ENCODE measurements at places on chromosomes 2 and 18.

DNA sequence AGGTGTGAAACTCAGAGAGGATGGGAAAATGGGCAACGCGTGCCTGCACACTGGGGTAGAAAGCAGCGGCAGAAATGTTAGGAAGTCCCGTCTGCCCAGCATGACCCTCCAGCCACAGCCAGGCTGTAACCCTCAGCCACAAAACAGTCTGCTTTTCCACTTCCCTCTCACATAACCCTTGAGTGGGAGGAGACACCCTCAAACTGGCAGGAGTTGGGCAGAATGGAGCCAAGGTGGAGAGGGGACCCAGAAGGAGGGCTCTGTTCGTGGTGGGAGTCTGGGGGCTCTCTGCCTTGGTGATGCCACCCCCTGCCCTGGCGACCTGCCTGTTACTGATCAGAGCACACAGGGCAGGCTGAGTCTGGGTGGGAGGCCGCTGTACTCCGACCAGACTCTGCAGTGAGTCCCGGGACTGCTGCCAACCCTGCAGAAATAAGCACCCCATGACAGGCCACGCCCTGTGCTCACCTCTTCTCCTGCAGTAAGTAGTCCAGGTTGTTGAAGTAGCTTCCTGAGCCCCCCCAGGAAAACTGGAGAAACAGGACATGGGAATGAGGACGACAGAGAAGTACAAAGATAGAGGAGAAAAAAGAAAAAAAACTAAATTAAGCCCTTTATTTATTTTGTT lies 16.0 kb downstream of the FAM178B start:
- DNase-seq, result no peak

GRCh38 chr2:52194342-52194741 lies 1162.4 kb upstream of the NRXN1 start:
- DNase-seq, result no peak

DNA sequence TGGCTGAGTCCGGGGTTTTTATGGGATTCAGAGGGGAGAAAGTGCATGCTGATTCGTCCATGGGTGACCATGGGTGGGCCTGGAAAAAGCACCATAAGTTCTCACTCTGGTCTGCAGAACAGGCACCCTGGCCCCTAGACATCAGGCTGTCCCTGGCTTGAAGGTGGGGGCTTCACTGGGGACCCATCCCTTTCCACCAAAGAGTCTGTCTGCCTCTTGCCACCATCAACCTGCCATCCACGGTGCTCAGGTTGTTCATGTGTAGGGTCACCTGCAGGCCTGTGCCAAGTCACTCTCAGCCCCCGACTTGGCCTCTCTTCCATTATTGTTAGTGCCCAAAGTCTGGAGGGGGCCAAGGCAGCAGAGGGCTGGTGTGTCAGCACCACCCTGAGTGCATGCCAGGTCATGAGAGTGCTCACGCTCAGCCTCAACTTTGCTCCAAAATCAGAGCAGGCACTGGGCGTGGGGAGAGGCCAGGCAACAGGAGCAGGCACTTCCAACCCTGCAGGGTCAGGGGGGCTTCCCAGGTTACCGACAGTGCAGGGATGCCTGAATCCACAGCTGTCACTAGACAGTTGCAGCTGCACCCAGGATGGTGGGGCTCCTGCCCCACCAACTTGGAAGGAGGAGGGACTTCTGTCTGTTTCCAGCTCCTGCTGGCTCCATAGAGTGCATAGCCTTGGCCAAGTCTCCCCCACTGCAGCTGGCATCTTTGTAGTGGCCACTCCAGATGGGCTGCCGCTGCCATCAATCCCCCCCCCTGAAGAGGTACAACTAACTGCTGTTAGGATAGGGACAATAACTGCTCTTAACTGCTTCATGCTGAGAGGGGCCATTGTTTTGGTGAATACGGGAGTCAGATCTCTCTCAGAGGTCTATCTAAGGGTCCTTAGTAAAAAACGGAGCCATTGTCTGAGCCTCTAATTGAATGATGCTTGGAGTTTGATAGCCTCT lies 209.3 kb downstream of the AKAIN1 start:
- DNase-seq, result no peak

- DNase-seq, result no peak
These were observed 23.7 kb downstream of the TIMM21 start for GRCh38 chr18:74171910-74172606.

- DNase-seq, result no peak
These were observed 78.9 kb downstream of the CD8B2 start for GRCh38 chr2:106566050-106566449.

Measured in erythroblast (primary cell).